Astrocyte of the cerebellum (primary cell): ENCODE measurements at places on chromosomes 12 and 14.

DNA sequence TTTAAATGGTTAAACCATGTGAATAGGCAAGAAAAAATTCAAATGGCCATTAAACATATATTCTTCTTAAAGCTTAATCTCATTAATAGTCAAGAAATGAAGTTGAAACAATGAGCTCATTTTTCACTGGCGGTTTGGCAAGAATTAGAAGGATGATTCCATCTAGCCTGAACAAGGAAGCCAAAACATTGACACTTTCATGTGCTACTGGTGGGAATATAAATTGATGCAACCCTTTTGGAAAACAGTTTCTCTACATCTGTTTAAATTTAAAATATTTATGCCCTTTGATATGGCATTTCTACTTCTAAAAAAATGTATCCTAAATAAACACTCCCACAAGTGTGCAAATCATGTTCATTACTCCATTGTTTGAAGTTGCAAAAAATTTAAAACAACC, 174.7 kb upstream of the HIF1A start:
- no peak for DNase-seq

DNA sequence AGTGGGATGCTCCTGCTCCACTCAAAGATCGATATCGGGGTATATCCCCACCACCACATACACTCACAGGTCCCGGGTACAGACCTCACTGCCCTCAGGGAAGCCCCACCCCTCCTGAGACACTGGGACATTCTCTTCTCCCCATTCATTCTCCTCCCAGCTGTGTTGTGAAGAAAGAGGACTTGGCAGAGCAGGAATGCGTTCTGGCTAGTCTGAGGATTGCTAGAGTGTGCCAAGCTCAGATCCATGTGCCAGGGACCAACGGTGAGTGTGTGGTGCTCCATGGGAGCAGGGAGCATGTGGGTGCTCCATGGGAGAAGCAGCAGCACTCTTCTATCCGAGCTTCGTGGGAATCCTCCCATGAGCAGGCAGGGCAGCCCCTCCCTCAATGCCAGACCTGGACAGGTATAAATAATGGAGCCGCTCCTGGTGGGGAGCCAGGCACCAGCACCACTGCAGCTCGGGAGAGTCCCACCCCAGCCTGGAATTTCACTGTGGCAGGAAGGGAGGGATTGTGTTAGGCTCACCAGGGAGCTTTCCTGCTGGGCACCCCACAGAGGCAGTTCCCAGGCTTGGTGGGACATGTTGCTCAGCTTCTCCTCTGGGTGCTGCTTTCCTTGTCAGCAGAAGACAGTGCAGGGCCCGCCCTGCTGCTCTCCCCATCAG, 2.3 kb upstream of the KRT5 start:
- no peak for DNase-seq

DNA sequence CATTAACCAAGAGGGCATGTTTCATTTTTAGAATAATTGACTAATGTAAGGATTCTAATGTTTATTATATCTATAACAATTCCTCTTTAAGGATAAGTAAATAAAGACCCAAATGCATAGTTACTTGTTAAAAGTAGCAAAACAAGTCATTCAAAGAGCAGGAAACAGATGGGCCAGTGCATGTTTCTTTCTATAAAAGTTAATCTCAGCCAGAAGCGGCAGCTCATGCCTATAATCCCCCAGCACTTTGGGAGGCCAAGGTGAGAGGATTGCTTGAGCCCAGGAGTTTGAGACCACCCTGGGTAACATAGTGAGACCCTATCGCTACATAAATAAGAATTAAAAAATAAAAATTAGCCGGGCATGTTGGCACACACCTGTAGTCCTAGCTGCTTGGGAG, 391.0 kb upstream of the RGS6 start:
- DNase-seq = no peak

- DNase-seq = no peak
These were observed 61.3 kb downstream of the DIP2B start for GRCh38 chr12:50566066-50566465.

DNA sequence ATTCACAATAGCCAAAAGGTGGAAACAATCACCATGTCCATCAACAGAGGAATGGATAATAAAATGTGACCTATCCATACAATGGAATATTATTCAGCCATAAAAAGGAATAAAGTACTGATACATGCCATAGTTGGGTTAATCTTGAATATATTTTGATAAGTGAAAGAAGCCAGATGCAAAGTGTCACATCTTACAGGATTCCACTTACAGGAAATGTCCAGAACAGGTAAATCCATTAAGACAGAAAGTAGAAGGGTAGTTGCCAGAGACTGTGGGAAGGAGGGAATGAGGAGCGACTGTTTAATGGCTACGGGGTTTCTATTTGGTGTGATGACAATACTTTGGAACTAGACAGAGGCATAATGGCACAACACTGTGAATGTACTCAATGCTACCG, 171.6 kb downstream of the KSR2 start:
- DNase-seq = no peak

GRCh38 chr12:4900327-4900726, 9.4 kb upstream of the KCNA1 start:
- peak; percentile 39 for DNase-seq

GRCh38 chr12:16228067-16228466, 49.4 kb downstream of the SLC15A5 start:
- DNase-seq = no peak

- DNase-seq = no peak
These were observed 122.7 kb upstream of the MDM1 start for GRCh38 chr12:68454892-68455291.

- no peak for DNase-seq
These were observed 9.2 kb downstream of the ARHGEF25 start for GRCh38 chr12:57620245-57620935.

DNA sequence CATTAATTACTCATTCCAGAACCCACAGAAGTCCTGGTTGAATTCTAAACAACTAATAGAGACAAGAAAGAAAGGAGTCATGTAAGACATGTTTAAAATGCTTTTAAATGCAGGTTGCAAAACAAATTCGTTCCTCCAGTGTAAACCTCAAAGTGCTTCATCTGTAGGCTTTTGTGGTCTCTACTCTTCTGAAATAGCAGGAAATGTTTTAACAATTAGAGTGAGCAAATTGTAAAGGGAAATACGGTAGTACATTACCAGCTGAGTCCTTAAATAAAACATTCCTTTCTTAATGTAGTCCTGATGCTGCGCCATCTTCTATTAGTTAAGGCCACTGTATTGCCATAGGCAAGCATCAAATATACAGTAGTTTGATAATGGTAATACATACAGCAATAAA, 1934.2 kb upstream of the SEL1L start:
- no peak for DNase-seq

- no peak for DNase-seq
These were observed 11.6 kb downstream of the RAPGEF3 start for GRCh38 chr12:47747126-47747525.

DNA sequence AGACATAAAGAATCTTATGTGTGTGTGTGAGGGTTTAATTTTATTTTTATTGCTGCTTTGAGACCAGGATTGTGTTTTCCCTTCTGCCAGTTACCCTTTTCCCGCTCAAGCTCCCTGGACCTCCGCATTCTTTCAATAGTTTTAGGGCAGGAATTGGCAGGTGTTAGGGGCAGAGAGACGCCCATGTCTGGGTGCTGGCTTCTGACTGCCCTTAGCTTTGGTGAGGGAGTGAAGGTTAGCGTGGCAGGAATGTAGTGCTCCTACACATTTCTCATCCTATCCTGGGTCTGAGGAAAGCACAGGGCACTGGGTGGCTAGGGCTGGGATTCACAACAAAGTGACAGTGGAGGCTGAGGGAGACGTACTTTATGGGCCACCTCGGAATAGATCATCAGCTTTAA, 428.1 kb downstream of the ZFP36L1 start:
- DNase-seq = no peak

DNA sequence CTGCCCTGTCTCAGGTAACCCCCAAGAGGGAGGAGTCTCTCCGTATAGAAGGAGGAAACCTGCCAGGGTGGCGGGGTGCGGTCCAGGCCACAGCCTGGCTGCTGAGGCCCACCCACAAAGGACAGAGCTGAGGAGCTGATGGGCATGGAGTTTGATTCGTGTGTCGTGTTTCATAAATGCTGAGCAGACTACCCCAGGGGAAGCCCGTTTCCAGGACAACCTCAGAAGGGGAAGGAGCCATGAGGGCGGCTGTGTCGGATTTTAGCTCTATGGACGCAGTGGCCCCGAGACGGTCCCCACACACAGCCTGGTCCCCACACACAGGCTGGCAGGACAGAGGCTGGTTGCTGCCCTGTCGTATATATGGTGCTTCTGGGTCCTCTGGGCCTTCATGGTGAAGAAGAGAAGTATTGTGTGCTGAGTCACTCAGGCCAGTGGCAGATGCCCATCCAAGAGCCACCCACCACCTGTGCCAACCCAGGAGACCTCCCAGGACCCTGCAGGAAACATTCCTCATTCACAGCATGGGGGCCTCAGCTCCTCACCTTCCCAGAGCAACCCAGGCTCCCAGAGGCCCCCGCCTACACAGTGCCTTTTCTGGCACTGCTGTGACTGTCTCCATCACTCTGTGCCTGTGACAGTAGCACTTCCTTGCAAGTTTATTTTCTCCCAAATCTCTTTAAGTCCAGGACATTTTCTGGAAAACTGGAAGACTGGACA, 63.1 kb upstream of the RIN3 start:
- no peak for DNase-seq

DNA sequence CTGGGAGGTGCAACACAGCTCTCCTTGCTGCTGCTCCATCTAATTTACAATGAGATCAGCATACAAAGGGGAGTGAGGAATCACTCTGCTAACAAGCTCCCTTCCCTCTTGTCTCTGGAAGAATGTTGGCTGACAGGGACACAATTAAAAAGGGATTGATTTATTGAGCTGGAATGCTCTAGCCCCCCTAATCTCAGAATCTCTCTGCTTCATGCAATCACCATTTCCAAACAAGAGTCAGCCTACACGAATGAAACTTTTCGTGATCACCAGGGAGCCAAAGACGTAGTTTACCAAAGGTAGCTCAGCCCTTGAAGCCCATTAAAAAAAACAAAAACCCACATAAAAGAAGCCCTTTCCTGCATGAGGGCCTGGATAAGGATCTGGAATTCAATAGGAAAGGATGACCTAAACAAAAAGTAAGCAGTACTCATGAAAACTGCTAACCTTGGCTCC, 223.8 kb downstream of the C12orf75 start:
- no peak for DNase-seq

DNA sequence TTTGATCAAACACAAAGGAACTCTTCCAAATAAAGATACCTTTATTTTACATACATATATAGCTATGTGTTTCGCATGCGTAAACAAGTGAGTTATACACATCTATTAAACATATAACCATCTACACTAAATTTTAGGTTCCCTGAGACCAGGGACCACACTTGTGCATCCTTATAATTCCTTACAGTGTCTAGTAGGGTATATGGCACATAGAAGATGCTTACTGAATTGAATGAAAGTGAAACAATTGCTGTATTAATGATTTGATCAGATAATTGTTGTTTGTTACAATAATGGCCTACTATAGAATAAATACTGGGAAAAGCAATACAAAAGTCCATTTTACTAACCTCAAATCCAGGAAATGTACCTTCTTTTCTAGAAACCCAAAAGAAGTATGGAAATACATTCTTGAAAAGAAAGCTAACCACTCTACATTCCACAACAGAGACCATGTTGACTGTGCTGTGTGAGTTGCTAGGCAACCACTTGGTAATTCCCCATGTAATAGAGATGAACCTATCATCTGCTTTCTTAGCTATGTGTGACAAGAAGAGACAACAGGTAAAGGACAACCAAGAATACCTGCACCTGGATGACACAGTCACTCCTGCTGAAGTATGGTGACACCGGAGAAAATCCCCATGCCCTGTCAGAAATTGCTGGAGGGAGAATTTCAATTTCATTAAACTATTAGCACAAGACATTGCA, 11.9 kb upstream of the CIPC start:
- no peak for DNase-seq

GRCh38 chr12:52949413-52950331, 754 bp downstream of the KRT18 start:
- peak; percentile 77 for DNase-seq

DNA sequence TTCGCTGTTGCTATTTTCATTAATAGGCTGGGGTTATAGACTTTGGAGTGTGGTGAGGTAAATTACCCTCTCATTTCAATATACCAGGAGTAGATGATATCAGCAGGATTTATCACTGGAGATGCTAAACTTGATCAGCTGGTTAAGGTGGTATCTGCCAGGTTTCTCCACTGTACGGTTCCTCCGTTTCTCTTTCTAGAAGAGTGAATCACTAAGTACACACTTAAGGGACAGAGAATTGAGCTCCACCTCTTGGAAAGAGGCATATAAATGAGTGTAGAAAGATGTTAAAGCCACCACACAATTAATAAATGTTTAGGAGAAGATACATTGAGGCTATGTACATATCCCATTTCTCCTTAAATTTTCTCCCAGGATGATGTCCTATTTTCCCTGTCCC, 277.4 kb upstream of the GRIP1 start:
- no peak for DNase-seq

DNA sequence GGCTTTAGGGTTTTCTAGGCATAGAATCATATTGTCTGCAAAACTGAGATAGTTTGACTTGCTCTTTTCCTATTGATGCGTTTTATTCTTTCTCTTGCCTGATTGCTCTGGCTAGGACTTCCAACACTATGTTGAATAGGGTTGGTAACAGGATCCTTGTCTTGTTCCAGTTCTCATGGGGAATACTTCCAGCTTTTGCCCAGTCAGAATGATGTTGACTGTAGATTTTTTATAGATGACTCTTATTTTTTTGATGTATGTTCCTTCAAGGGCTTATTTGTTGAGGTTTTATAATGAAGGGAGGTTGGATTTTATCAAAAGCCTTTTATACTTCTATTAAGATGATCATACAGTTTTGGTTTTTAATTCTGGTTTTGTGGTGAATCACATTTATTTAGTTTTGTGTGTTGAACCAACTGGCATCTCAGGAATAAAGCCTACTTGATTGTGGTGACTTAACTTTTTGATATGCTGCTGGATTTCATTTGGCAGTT, 478.2 kb downstream of the TMEM117 start:
- DNase-seq = no peak

- no peak for DNase-seq
These were observed 220.3 kb upstream of the ARID2 start for GRCh38 chr12:45509187-45509586.

DNA sequence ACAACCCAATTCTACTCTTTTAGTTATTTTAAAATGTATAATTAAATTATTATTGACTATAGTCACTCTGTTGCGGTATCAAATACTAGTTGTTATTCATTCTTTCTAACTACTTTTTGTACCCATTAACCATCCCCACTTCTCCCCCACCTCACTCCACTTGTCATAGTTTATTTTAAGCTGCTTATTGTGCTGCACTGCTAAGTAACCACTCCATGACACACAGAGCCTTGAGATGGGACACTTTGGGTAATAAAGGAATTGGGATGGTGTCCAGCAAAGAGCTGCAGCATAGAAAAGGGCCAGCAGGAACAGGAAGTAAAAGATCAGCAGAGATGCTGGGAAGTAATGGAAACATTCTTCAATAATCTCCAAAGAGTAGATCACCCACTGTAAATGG, 123.0 kb downstream of the RPS29 start:
- DNase-seq = no peak

GRCh38 chr12:101876322-101876860, 989 bp upstream of the DRAM1 start:
- DNase-seq = no peak
